ENCODE measurements at places on chromosomes 7 and 10. TPM values are rescaled to one million over a fixed set of nuclear protein-coding genes. Genes with fewer than 3 reads are reported as not detected.

The ZNF277 gene
- 27.1 TPM for total RNA-seq

DNA sequence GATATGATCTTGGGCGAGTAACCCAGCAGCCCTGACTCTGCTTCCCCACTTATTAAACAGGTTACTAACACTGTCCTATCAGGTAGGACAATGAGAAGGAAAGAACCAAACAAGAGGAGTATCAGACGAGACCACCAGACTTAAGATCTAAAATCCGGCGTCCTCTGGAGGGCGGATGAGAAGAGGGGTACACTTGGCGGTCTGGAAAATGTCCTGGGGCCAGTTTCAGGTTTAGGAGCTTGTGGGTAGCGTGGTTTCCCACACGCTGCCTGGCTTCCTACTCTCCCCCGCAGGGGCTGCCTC, 635 bp downstream of the ZNF32 start:
- peaks cover 17% of the 10 kb centered on the region for H3K4me1 ChIP-seq
- DNase-seq, result no peak

DNA sequence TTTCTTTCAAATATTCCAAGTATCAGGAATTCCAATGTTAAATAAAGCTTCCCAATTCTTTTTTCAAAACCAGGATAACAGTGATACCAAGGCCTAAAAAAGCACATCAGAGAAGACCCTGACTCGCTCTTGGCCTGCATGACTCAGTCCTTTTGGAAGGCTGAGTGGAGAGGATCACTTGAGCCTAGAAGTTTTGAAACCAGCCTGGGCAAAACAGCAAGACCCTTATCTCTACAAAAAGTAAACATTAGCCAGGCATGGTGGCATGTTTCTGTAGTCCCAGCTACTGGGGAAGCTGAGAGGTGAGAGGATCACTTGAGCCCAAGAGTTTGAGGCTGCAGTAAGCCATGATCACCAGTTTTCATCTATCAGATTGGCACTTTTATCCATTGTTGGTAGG, 18.7 kb downstream of the NFE2L3 start:
- H3K4me3 ChIP-seq, result no peak overlapping the region
- no peak overlapping the region for H3K27ac ChIP-seq
- no peaks in the 10 kb centered on the region for H3K27me3 ChIP-seq
- DNase-seq, result no peak

DNA sequence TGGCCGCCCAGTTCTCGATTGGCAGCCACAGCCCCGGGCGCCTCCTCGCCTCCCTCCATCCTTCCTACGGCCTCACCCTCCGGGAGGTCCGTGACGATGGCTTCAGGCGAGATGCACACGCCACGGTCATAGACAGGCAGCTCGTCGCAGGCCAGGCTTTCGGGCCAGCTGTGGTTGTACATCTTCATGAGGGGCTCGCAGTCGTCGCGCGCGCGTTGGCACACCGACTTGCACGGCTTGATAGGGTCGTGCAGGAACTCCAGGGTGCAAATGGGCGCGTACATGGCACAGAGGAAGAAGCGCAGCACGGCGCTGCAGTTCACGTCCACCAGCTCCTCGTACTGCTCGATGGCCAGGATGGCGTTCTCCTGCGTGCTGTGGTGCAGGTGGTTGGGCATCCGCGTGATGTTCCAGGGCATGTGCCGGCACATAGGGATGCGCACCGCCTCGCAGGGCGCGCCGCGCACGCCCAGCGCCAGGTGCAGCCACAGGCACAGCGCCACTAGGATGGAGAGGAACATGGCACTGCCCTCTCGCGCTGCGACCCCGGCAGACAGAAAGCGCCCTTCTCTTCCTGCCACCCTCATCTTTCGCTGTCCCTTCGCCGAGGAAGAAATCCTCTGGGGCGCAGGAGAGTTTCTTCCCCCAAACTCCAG, 472 bp downstream of the SFRP4 start:
- H3K4me3 ChIP-seq, result peak overlapping the region; percentile 59
- H3K36me3 ChIP-seq, result no peaks in the 10 kb centered on the region

The BLNK gene
- total RNA-seq, result 1.3 TPM

GRCh38 chr10:71749396-71749795, 23.9 kb downstream of the VSIR start:
- H3K4me3 ChIP-seq, result no peak overlapping the region
- H3K4me1 ChIP-seq, result peaks cover 65% of the 10 kb centered on the region
- DNase-seq, result no peak
- no peaks in the 10 kb centered on the region for H3K27me3 ChIP-seq

The PLEKHS1 gene
- not detected for total RNA-seq

GRCh38 chr10:60870416-60870728, 73.6 kb downstream of the RHOBTB1 start:
- no peak overlapping the region for H3K27ac ChIP-seq
- no peak for DNase-seq
- no peaks in the 10 kb centered on the region for H3K27me3 ChIP-seq
- H3K36me3 ChIP-seq, result peaks cover 58% of the 10 kb centered on the region
- peaks cover under 1% of the 10 kb centered on the region for H3K4me1 ChIP-seq
- H3K4me3 ChIP-seq, result no peak overlapping the region

DNA sequence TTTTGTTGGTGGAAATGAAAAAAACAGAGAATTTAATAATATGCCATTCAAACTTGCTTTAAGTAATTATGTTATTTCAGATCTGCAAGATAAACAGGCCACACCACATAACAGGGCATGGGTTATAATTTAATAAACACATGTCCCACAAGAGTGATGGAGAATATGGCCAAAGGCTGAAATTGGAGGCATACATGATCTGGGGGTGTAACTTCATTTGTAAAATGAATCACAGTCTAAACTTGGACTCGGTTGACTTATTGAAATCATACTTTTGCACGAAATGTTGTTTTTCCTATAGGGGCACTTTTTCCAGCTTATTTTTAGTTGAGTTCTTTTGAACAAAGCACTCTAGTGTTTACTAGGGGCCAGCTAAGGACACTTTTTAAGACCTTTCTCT, 151.6 kb downstream of the TMEM26 start:
- H3K27ac ChIP-seq, result no peak overlapping the region
- no peak for DNase-seq
- H3K27me3 ChIP-seq, result no peaks in the 10 kb centered on the region

- H3K4me3 ChIP-seq, result peak overlapping the region; percentile 64
- H3K27me3 ChIP-seq, result no peaks in the 10 kb centered on the region
- H3K4me1 ChIP-seq, result peaks cover 13% of the 10 kb centered on the region
- DNase-seq, result no peak
- H3K27ac ChIP-seq, result no peak overlapping the region
These were observed 711 bp downstream of the KIF20B start for GRCh38 chr10:89702121-89702480.

- H3K27ac ChIP-seq, result no peak overlapping the region
- DNase-seq, result no peak
- no peaks in the 10 kb centered on the region for H3K36me3 ChIP-seq
- H3K27me3 ChIP-seq, result no peaks in the 10 kb centered on the region
- no peak overlapping the region for H3K4me3 ChIP-seq
- H3K4me1 ChIP-seq, result no peaks in the 10 kb centered on the region
These were observed 78.6 kb upstream of the SYPL1 start for GRCh38 chr7:106190589-106191330.

DNA sequence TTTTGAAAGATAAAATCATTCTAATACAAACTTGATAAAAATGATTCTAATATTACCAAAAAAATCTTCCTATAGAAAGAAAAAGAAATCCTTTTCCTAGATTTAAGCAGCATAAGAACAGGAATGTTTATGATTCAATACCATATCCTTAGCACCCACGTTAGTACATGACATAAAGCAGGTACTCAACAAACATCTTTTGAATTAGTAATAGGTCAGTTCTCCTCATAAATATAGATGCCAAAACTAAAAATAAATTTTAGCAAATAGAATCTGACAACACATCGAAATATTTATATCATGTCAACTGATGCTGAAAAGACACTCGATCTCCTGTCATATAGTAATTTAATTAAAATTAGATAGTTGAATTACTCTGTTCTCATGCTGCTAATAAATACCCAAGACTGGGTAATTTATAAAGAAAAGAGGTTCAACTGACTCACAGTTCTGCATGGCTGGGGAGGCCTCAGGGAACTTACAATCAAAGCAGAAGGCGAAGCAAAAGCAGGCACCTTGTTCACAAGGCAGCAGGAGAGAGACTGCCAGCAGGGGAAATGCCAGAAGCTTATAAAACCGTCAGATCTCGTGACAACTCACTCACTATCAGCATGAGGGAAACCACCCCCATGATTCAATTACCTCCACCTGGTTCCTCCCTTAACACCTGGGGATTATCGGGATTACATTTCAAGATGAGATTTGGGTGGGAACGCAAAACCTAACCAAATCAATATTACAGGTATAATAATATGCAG, 191.8 kb downstream of the HTR7 start:
- no peaks in the 10 kb centered on the region for H3K36me3 ChIP-seq
- H3K4me1 ChIP-seq, result no peaks in the 10 kb centered on the region
- no peaks in the 10 kb centered on the region for H3K27me3 ChIP-seq
- H3K4me3 ChIP-seq, result no peak overlapping the region
- no peak for DNase-seq
- no peak overlapping the region for H3K27ac ChIP-seq

GRCh38 chr7:129588268-129588667, 23.3 kb upstream of the NRF1 start:
- no peaks in the 10 kb centered on the region for H3K36me3 ChIP-seq
- DNase-seq, result no peak
- H3K27ac ChIP-seq, result no peak overlapping the region

- H3K4me3 ChIP-seq, result peak overlapping the region; percentile 88
- no peaks in the 10 kb centered on the region for H3K27me3 ChIP-seq
- H3K4me1 ChIP-seq, result peaks cover 84% of the 10 kb centered on the region
- DNase-seq, result no peak
- H3K27ac ChIP-seq, result peak overlapping the region; percentile 87
These were observed 2.1 kb downstream of the CAMK2G start for GRCh38 chr10:73872190-73872710.

- no peak overlapping the region for H3K4me3 ChIP-seq
- DNase-seq, result no peak
- H3K27me3 ChIP-seq, result no peaks in the 10 kb centered on the region
- no peak overlapping the region for H3K27ac ChIP-seq
- no peaks in the 10 kb centered on the region for H3K4me1 ChIP-seq
These were observed 310.6 kb downstream of the ACTR3B start for GRCh38 chr7:153070141-153070540.

The COL26A1 gene
- total RNA-seq, result not detected

The DPYSL4 gene
- total RNA-seq, result 1.4 TPM
